HCT116 (cell line): ENCODE measurements at places on chromosomes 6 and 20.

DNA sequence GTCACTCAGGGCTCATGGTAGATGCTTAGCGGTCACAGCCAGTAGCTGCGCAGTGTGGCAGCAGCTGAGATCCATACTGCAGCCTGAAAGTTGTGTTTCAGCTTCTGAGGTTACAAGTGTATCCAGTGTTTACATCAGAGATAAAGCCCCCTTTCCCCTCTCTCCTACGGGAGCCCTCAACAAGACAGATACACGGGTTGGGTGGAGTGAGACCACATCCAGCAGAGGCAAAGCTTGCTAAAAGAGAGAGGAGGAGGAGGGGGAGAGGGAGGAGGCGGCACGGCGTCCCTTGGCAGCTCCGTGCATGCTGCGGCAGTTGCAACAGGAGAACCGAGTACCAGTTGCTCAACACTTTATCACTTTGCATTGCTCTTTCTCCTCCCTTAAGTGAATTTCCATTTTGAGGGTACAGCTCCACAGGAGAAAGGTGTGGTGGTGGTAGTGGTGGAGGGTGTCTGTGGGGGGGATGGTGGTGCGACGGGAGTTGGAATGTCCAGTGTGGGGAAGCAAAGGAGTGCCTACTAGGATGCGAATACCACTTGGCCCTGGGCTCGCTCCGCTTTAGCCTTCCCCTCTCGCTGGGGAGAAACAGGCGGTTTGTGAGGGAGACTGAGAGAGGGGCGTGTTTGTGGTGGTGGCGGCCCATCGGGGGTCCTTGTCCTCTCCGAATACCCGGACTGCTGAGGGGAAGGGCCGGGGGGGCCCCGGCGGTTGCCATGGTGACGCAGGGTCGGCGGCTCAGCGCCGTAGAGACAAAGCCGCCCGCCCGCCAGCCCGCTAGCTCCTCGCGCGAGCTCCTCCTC, 405 bp upstream of the RNF182 start:
- no peak for DNase-seq

GRCh38 chr20:21324126-21324525, 21.0 kb downstream of the XRN2 start:
- DNase-seq = no peak

- no peak for DNase-seq
These were observed 230.6 kb downstream of the FNDC1 start for GRCh38 chr6:159399751-159400221.

GRCh38 chr6:100023798-100024197, 29.8 kb upstream of the MCHR2 start:
- DNase-seq = no peak

DNA sequence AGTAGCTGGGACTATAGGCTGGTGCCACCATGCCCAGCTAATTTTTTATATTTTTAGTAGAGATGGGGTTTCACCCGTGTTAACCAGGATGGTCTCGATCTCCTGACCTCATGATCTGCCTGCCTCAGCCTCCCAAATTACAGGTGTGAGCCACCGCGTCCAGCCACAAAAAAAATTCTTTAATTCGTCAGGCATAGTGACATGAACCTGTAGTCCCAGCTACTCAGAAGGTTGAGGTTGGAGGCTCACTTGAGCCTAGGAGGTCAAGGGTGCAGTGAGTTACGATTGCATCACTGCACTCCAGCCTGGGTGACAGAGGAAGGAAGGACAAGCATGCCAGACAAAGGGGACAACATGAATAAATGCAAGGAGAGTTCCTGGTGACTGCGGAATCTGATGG, 19.5 kb upstream of the ASXL1 start:
- DNase-seq = no peak

DNA sequence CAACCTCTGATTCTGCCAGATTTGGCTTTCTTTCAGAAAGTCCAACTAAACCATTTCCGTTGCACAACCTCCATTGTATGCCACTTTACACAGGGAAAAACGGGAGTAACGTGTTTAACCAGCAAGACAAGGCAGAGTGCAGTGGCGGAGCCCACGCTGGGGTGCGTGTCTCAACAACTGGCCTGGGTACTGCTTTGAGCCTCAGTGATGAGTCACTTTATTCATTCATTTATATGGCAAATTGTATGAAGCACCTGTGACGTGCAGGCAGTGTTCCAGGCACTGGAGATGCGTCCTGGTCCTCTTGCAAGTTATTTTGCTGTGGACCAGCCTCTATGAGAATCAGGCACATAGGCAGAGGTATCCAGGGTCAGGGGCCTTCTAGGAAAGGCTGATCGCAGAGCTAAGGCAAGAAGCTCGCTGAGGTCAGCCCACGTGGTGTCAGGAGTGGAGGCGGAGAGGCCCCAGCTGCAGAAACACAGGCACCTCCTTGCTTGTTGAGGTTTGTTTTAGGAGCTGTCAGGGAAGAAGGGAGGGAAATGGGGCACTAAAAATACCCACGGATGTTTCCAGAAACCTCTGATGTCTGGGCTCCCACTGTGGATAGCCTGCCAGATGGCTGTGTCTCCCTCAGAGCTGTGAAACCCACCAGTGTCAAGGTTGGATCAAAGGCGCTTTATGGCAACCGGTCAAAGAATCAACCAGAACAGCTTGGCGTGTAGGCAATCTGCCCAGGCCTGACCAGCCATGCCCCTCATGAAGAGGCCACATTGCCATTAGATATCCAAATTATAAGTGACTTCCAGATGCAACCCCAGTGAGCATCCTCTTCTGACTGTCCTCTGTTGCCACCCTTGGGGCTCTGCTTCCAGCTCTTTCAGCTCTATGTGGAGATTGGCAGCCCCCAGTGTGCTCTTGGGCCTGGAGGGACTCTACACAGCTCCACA, 157.2 kb downstream of the CD83 start:
- no peak for DNase-seq

GRCh38 chr6:136793363-136793762, 1.1 kb upstream of the MAP3K5 start:
- DNase-seq = no peak

- DNase-seq = no peak
These were observed 83.3 kb downstream of the TAF4 start for GRCh38 chr20:61982191-61982950.

- no peak for DNase-seq
These were observed 231.2 kb downstream of the PTPRT start for GRCh38 chr20:42958367-42959069.

DNA sequence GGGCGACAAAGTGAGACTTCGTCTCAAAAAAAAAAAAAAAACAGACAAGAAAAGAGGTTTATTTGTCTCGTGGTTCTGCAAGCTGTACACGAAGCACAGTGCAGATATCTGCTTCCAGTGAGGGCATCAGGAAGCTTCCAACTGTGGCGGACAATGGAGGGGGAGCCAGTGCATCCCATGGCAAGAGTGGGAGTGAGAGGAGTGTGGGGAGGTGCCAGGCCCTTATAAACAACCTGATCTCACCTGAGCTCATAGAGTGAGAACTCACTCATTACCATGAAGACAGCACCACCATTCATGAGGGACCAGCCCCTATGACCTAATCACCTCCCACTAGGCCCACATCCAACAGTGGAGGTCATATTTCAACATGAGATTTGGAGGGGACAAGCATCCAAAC, 19.5 kb downstream of the RBM24 start:
- no peak for DNase-seq

- DNase-seq = no peak
These were observed 5.2 kb upstream of the CST5 start for GRCh38 chr20:23884771-23885162.

DNA sequence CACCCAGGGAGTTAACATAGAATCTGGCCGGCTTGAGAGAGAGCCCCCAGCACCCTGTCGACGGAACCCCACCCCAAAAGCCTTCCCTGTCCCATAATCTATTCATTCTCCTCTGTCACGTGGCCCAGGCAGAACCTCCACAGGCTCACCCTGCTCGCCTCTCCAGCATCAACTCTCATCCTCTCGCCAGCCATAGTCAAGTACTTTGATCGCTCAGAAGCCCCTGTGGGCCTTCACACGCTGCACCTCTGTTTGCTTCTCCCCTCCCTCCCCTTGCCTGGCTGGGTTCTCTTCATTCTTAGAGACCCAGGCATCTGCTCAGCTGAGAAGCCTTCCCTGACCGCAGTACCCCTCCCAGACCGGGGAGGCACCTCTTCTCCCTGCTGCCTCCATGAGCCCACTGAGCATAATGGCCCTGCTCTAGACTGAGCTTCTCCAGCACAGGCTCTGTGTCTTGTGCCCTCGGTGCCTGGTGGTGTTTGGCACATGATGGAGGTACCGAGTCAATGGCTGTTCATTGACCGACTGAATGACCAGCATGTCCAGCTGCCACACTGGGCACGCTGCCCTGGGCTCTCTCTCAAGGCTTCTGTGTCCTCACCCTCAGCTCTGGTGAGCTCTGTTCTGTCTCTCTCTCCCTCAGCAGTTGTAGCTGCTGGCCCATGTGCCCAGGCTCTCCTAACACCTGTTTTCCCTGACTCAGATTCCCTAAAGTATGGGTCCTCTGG, 33.7 kb downstream of the PKIG start:
- DNase-seq = no peak

- no peak for DNase-seq
These were observed 112.6 kb downstream of the PLCB1 start for GRCh38 chr20:8244637-8245036.

- no peak for DNase-seq
These were observed 59.6 kb downstream of the PRDM1 start for GRCh38 chr6:106145741-106146227.

GRCh38 chr6:42889815-42890214, 10.4 kb downstream of the RPL7L1 start:
- DNase-seq = no peak

GRCh38 chr6:166728884-166729530, 102.0 kb upstream of the RPS6KA2 start:
- DNase-seq = no peak

DNA sequence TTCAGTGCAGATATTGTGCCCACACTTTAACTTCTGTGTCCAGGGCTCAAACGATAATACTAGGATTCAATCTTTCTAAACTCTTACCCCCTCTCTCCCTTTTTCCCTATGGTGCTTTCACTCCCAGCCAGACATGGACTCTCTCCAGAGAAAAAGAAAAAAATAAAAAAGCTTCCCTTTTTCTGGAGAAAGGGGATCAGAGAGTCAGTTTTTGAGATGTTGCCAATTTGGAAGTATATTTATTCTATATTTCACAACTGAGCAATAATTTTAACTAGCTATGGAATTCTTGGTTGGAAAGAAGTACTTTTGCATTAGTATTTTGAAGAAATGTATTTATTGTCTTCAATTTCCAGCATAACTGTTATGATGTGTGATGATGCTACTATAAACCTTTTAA, 72.2 kb upstream of the ZFP64 start:
- DNase-seq = no peak

DNA sequence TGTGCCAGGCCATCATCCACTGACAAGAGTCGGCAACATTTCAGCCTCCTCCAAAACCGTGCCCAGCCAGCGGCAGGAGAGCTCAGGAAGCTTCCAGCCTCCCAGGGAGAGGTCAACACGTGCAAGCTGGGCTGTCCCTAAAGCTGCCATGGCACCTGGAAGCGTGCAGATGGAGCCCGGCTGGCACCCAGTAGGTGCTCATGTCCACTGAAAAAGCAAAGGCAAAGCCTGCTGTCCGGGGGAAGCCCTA, 14.4 kb upstream of the TLDC2 start:
- DNase-seq = no peak

- DNase-seq = no peak
These were observed 37.8 kb downstream of the ZHX3 start for GRCh38 chr20:41279546-41280225.

DNA sequence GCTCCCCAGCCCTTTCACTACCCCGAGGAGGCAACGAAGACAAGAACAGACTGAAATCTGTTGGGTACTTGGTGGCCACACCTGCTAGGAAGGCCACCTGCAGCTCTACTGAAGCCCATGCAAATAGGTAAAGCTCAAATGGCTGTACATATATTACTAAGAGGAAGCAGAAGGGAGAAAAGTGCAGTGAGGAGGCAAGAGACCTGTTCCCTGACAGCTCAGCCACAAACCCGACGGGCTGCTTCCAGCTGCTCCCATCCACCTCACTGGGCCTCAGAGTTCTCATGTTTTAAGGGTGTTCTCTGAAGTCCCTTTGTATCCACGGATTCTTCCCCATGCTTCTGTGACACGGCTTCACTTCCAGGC, 24.6 kb downstream of the TRAM2 start:
- no peak for DNase-seq

DNA sequence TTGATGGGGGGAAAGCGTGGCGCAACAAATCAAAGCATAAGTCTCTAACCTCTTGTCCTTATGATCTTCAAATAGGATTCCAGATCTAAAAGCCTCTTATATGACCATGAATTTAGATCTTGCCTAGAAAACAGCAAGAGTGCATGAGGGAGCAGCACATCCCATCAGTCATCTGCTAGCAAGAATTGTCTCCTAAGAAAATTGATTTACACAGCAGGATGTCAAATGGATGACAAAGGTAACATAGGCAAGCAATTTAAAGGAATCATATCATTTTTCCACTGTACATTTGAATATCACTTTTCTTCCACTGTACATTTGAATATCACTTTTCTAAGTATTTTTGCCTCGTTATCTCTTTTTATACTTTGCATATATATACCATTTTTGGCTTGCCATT, 7.5 kb upstream of the MYLIP start:
- no peak for DNase-seq
